SK-N-SH (cell line): ENCODE measurements at places on chromosomes 1 and 21. TPM values are rescaled to one million over a fixed set of nuclear protein-coding genes. Genes with fewer than 3 reads are reported as not detected.

VHLL gene
- polyA plus RNA-seq = not detected in 2 replicates

GPA33 gene
- polyA plus RNA-seq = not detected in 2 replicates

TTC22 gene
- polyA plus RNA-seq = not detected in 2 replicates

NDUFS2 gene
- 203 and 210 TPM in 2 replicates for polyA plus RNA-seq

KRTAP7-1 gene
- not detected in 2 replicates for polyA plus RNA-seq

LY9 gene
- polyA plus RNA-seq = not detected in 2 replicates

NKAIN1 gene
- 0.54 and 0.96 TPM in 2 replicates for polyA plus RNA-seq

LRRIQ3 gene
- 0.56 and 0.70 TPM in 2 replicates for polyA plus RNA-seq

CD101 gene
- 0.08 and 0.16 TPM in 2 replicates for polyA plus RNA-seq
